Left ventricle myocardium inferior (tissue), 1 donor: ENCODE measurements at places on chromosomes 5 and 9.

DNA sequence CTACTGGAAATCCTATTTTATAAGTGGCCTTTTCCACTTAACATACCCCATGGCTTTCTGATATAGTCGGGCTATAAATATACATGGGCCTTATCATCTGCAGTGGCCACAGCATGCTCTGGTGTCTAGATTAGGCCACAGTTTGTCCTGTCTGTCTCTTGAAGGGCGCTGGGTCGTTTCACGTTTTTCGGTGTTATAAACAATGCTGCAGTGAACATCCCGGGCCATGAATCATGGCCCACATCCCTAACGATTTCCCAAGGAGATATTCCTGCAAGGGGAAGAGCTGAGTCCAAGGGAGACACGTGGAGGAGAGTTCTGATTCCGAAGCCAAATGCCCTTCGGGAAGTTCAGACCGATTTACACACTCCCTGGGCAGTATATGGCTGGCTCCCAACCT lies 8.4 kb downstream of the PLPP7 start:
- DNase-seq = no peak

GRCh38 chr9:87147839-87148238 lies 200.5 kb upstream of the GAS1 start:
- no peak for DNase-seq

DNA sequence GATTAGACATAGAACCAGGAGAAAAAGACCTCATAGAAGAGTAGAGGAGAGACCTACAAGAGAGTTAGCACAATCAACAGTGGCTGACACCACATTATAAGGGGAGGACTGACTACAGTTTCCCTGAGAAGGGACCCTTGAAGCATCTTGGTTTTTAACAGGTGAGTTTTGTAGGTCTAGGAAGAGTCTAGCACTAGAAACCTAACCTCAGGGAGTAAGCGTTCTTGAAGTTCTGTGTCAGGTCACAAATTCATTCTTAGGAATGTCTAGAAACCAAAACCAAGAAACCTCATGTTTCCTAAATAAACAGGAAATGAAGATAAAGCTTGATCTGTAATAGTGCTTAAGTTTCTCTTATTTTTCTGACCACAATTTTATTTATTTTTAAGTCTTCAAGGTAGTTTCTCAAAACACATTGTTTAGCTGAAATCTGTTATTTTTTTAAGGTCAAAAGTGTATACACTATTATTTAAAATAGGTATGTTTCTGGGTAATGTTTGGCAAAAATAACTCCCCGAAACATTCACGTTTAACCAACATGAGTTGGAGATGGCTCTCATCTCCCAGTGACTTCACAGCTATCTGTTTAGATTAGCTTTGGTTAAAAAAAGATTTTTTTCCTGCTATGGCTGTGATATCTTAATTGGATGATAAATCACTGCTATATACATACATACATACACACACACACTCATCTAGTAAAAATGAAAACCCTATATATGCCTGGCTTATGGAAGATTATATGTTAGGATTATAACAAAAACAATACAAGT lies 37.1 kb downstream of the MAP3K1 start:
- no peak for DNase-seq

- no peak for DNase-seq
Measured at GRCh38 chr5:180119903-180120236, 48.3 kb upstream of the RNF130 start.

DNA sequence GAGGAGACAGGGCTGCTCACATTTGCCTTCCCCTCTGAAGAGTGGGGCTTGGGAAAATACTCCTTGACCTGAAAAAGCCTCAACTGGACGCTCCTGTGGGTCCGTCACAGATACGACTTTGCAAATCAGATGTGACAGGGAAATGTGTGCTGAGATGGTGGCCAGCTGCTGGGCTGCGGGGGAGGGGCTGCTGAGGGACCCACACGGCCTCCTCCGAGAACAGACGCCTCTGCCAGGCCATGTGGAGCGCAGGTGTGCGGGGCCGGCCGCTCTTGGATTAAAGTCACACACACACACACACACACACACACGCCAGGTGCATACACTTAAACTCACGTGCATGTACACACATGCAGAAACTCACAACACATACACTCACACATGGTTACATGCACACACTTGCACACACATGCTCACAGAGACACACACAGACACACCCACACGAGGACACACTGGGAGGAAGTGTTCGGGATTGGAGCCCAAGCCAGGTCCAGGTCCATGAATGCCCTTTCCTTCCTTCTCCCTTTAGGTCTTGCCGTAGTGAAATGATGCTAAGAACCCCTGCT lies 167.4 kb downstream of the GAPVD1 start:
- DNase-seq = no peak

DNA sequence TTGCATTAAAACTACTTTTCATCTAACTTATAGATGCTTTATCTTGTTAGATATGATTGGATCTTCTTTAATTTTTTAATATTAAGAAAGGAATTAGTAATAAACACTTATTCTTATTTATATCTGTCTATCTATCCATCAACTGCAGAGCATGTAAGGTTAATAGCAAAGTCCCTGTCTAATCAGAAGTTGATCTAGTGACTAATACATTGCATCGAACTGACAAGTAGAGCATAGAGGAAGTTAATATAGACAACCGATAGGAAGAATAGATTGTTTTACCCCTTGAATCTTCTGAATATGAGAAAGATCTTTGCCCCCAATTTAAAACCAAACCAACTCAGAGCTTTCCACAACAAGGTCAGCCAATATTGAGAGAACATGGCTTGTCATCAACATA lies 862.0 kb upstream of the CDH6 start:
- DNase-seq = no peak

DNA sequence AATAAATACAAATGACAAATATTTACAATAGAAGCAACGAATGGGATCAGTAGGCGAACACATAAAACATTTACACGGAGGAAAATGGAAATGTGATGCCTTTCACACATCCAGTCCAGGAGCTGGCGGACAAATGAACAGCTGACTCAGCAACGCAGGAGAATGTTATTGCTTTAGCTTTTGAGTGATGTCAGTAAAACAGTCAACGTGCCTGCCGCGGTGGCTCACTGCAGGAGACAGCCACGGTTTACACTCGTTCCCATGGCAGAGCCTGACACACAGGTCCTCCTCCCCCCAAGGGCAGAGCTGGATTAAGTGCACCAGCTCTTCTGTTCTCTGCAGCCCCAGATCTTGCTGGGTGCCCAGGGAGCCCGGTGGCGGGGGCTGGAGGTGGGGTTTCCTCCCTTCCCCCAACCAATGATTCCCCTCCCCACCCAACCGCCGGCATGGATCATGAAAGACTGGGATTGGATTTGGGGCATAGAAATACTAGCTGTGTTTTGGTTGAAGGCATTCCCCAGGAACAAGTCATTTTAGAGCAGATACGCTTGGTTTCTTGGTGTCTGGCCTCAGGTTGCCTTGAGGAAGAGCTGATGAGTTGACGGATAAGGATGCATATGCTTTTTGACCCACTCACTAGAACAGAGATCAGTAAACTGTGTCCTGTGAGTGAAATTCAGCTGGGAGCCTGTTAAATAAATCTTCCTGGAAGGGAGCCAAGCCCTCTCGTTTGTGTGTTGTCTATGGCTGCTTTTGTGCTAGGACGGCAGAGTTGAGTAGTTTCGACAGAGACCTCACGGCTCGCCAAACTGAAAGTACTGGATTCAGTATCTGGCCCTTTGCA lies 12.5 kb downstream of the STC2 start:
- DNase-seq = no peak

GRCh38 chr9:7166074-7166473 lies 408.3 kb downstream of the KDM4C start:
- no peak for DNase-seq

DNA sequence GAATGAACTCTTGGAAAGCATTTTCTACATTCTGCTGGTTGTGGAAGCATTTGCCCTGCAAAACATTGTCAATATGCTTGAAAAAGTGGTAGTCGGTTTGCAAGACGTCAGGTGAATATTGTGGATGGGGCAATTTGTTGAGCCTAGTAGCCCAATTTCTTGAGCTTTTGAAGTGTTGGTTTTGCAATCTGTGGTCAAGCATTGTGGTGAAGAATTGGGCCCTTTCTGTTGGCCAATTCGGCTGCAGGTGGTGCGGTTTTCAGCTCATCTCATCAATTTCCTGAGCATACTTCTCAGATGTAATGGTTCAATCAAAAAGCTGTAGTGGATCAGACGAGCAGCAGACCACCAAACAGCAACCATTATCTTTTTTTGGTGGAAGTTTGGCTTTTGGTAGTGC lies 426.8 kb upstream of the CDH9 start:
- no peak for DNase-seq

DNA sequence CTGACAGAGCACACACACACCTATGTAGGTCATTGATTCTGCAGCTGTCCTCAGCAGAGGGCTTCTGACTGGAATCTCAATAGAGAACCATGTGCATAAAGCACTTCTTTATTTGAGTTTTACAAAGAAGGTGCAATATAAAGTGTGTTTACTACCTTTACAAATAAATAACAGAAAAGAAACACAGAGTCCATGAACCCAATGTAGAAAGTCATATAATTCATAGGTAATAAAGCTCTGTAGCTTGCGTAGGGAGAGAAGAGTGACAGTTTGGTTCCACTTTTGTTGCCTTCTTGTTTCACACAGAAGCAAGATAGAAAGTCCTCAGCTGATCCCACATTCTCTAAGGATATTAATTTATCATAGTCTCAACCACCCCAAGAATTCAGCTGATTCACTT lies 149.5 kb downstream of the GABRG2 start:
- DNase-seq = no peak

DNA sequence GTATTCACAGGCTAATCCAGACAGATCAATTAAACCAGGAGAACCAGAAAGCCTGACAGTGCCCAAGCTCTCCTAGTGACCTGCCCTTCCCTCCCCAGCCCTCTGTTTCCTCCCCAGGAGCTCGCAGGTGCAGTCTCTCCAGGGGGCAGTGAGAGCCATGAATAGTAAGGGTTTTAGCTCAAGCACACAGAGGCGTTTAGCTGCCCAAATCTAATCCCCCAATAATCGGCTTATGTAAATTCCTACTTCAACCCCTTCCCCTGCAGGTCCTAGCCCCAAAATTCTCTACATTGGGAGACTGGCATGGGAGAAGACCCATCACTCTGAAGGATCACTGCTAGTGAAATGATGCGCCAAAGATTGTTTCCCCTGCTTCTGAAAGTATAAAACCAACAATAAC lies 10.5 kb upstream of the TAL2 start:
- DNase-seq = no peak

GRCh38 chr9:121367306-121368137 lies 2.5 kb downstream of the STOM start:
- no peak for DNase-seq

DNA sequence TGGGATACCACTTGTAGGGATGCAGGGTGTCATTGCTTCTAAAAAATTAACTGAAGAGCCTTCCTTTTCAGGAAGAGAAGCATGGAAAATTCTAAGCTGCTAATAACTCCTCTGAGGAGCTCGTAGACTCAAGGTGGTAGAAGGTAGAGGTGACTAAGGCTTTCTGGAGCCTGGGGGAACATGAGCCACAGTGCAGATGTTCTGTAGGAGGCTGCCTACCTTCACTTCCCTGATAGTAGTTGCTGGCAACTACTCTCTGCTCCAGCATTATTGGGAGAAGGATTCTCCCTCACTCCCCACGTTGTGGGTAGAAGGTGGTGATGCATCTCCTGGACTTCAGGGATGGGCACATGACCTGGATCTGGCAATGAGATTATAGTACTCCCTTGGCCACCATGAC lies 86.7 kb upstream of the STARD4 start:
- no peak for DNase-seq

- DNase-seq = no peak
Measured at GRCh38 chr5:180682560-180682959, 33.2 kb upstream of the FLT4 start.

- DNase-seq = no peak
Measured at GRCh38 chr5:132669966-132670882, 3.6 kb upstream of the IL4 start.

DNA sequence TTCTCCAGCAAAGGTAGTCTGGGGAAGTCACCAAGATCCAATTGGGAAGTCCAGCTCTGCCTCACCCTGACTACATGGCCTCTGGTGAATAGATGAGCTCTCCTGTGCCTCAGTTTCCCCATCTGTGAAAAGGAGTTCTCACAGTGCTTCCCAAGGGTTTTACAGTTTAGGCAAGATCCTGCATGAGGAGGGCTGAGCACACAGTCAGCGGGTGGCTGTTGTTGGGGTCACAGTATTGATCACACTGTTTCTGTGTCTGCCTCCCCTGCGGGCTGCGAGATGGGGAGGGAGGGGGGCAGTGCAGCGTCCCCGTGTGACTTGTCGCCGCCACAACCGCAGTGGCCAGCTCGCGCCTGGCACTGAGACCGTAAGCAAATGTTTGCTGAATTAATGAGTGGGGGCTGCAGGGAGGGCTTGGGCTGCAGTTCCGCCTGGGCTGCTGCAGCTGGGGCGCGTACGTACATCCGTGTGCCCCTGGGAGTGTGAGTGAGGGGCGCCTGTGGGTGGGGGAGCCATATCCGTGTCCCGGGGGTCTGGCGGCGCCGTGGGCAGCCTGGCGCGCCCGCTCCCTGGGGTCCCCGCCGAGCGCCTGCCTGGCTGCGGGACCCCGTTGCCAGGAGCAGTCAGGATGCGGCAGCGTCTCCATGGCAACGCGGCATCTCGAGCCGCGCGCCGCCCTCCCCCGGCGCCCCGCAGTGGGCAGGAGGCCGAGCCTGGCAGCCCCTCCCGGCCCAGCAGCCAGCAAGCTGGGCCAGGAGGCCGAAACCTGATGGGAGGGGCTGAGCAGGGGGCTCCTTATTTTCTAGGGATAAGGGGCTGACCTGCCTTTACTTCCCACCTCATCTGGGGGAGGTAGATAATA lies 31.4 kb upstream of the PSD2 start:
- no peak for DNase-seq

DNA sequence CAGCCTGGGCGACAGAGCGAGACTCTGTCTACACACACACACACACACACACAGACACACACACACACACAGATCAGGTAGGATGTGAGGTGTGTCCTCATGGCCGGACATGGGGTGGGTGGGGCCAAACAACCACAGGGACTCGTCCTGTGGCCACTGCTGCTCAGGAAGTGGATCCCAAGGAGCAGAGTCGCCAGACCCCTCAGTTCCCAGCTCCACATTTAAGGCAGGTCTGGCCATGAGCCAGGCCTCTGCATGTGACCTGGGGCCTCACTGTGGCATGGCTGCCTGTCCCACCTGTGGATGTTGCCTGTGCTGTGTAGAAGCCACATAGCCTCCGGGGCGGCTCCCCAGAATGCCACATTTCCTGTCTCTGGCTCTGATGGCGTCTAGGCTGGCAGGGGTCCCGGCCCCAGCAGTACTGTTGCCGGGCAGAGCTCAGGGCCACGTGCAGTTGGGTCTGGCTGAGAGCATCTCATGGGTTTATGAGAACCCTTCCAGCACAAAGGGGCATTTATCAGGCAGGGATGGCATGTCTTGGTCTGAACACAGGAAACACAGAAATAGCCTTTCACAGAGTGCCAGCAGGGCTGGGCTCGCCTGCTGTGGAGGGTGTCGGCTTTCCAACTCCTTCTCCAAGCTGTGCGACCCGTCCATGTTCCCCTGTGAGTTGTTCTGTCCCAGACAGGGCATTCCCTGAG lies 9.9 kb upstream of the NINJ1 start:
- DNase-seq = no peak
